ENCODE measurements at places on chromosomes 1 and 21. TPM values are rescaled to one million over a fixed set of nuclear protein-coding genes. Genes with fewer than 3 reads are reported as not detected.

DNA sequence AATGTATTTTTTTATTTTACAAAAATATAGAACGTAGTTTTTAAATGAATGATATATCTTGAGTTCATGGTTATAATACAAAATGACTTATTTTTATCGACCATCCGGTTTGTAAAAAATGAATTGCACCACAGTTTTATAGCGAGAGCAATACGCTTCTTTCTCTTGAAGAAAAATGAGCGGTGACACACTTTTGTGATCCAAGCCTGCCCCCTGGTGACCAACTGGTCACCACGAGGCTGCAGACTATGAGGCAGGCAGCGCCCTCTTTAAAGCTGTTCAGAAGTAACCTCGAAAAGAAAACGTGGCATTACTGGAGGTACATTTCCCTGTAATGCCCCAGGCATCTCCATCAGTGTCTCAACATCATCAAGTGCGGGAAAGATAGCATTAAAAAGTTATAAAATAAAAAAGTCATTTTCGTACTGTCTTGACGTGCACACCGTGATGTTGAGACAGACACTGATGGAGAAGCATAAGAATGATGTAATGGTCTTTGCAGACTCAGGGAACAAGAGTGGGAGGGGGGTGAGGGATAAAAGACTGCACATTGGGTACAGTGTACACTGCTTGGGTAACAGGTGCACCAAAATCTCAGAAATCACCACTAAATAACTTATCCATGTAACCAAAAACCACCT is 734.2 kb upstream of the ADAMTS5 start:
- H3K4me3 ChIP-seq: no peak overlapping the region
- H3K27ac ChIP-seq: no peak overlapping the region
- no peaks in the 10 kb centered on the region for H3K27me3 ChIP-seq
- no peaks in the 10 kb centered on the region for H3K4me1 ChIP-seq
- H3K36me3 ChIP-seq: no peaks in the 10 kb centered on the region

DNA sequence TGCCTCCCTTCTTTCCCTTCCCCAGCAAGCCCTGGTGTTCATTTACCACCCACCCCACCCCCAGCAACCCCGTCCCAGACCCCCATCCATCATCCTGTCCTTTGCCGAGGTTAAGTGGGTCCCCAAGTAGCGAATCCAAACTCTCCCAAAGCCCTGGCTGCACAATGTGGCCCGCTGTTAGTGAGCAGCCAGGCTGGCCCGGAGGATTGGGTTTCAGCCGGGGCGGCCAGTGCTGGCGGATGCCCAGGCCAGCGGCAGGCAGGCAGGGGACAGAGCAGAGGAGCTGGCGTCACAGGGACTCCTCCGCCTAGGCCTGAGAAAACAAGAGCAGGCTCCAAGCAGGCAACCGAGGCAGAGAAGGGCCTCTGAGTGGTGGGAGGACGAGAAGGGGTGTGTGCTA is 61.4 kb downstream of the EPHB2 start:
- H3K36me3 ChIP-seq: no peaks in the 10 kb centered on the region
- H3K27ac ChIP-seq: no peak overlapping the region
- no peaks in the 10 kb centered on the region for H3K27me3 ChIP-seq
- H3K4me3 ChIP-seq: no peak overlapping the region
- DNase-seq: no peak
- H3K4me1 ChIP-seq: no peaks in the 10 kb centered on the region

GRCh38 chr1:151705753-151706463 is 10.7 kb downstream of the CELF3 start:
- H3K36me3 ChIP-seq: peaks cover 3% of the 10 kb centered on the region
- no peaks in the 10 kb centered on the region for H3K27me3 ChIP-seq
- no peak for DNase-seq
- H3K27ac ChIP-seq: no peak overlapping the region
- no peak overlapping the region for H3K4me3 ChIP-seq
- H3K4me1 ChIP-seq: no peaks in the 10 kb centered on the region

The SHISA4 gene
- 10.8 TPM for total RNA-seq

DNA sequence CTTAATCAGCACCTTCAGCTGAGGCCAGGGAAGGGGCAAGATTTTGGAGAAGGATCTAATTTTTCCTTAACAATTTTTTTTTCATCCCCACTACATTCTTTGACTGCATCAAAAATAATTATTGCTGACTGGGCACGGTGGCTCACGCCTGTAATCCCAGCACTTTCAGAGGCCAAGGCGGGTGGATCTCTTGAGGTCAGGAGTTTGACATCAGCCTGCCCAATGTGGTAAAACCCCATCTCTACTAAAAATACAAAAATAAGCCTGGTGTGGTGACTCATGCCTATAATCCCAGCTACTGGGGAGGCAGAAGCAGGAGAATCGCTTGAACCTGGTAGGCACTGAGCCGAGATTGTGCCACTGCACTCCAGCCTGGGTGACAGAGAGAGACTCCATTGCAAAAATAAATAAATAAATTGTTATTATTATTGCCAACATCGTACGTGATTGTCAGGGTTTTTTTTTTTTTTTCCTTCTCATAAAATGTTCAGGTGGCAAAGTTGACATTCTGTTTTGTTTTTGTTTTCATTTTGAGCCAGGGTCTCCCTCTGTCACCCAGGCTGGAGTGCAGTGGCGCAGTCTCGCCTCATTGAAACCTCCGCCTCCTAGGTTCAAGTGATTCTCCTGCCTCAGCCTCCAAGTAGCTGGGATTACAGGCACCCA is 37.3 kb upstream of the MORC3 start:
- H3K4me3 ChIP-seq: no peak overlapping the region
- no peak overlapping the region for H3K27ac ChIP-seq
- no peak for DNase-seq
- peaks cover 14% of the 10 kb centered on the region for H3K36me3 ChIP-seq

The LCE1A gene
- total RNA-seq: not detected

DNA sequence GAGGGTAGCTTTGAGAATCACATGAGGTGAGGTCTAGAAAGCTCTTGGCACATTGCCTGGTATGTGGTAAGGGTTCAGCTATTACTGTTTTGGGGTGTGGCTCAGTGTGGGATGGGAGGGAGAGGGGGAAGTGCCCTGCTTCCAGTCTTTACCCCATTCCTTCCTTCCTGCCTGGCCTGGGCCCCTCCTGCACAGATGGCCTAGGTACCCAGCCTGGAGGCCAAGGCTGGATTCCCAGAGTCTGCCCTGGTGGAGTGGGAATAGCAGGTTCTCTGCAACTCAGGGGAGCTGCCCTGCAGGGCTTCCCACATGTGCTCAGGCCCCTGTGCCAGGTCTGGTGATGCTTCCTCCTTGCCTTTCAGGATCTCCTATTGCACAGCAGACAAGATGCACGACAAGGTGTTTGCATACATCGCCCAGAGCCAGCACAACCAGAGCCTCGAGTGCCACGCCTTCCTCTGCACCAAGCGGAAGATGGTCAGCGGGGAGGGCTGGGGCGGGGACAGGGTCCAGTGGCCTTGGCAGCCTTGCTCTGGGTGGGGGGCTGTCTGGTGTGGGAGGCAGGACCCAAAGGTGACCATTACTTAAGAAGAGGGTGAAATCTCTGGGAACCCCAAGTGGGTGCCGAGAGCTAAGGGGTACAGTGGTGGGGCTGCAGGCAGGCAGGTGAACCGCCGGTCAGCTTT is 13.5 kb downstream of the LDLRAP1 start:
- H3K27ac ChIP-seq: peak overlapping the region; percentile 47
- peaks cover 47% of the 10 kb centered on the region for H3K4me1 ChIP-seq

The LCE2B gene
- total RNA-seq: not detected

GRCh38 chr1:46479744-46480350 is 9.8 kb upstream of the DMBX1 start:
- H3K4me1 ChIP-seq: no peaks in the 10 kb centered on the region
- no peak overlapping the region for H3K4me3 ChIP-seq
- no peaks in the 10 kb centered on the region for H3K36me3 ChIP-seq
- no peak for DNase-seq
- H3K27ac ChIP-seq: no peak overlapping the region

Measured in upper lobe of left lung (tissue), 6 donors.